Right kidney (tissue), 9 donors: ENCODE measurements at places on chromosomes 11 and 22.

- DNase-seq, result no peak
Observed at GRCh38 chr22:43457002-43457401, 45.2 kb downstream of the MPPED1 start.

GRCh38 chr11:43578346-43579170 lies 102.0 kb upstream of the HSD17B12 start:
- peak; percentile 6 for DNase-seq

GRCh38 chr22:49433717-49434611 lies 393.7 kb downstream of the BRD1 start:
- DNase-seq, result no peak

- DNase-seq, result no peak
Observed at GRCh38 chr22:47084226-47084625, 321.8 kb downstream of the TBC1D22A start.

DNA sequence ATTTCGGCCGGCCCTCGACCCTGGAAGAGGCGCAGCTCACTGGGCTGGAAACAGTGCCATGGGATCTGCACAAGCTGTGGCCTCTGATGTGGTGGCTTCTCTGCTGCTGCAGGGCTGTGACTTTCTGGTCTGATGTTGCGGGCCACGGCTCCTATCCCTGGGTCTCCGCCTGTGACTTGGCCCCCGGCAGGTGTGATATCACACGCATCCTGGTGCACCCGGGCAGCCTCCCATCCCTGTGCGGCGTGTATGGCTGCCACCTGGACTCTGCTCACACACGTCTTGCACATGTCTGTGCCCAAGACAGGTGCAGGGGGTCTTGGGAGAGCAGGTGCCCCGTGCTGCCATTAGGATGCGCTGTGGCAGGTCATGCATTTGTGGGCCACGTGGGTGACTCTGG lies 31.1 kb downstream of the GRAMD4 start:
- no peak for DNase-seq

DNA sequence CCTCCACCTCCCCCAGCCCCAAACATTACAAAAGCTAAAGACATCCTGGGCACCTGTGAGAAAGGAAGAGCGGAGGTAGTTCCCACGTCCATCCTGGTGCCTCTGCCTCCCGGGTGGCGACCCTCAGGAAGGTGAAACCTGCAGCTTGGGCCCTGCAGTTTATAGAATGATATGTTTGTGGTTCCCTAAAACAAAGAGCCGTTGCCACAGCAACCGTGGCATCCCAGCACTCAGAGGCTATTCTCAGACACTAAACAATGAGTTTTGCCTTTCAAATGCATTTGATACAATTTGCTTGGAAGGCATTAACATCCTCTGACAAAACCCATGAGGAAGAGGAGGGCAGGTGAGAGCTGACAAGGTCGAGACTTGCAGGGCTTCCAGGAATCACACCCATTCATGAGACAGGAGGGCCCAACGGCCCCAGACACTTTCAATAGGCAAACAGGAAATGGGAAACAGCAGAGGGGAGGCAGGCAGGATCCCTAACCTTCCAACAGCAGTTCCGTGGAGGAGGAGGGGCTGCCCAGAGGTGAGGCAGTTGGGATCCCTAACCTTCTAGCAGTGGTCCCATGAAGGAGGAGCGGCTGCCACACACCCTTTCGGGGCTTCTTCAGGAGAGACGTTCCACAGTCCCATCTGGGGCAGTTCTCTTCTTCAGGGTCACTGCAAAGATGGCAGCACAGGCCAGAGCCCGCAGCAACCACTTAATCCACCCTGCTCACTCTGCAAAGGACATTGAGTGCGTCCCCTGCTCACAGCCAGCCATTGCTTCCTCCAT lies 379.2 kb downstream of the SHANK2 start:
- DNase-seq, result no peak

- DNase-seq, result no peak
Observed at GRCh38 chr11:9850224-9850895, 186.5 kb downstream of the SWAP70 start.

DNA sequence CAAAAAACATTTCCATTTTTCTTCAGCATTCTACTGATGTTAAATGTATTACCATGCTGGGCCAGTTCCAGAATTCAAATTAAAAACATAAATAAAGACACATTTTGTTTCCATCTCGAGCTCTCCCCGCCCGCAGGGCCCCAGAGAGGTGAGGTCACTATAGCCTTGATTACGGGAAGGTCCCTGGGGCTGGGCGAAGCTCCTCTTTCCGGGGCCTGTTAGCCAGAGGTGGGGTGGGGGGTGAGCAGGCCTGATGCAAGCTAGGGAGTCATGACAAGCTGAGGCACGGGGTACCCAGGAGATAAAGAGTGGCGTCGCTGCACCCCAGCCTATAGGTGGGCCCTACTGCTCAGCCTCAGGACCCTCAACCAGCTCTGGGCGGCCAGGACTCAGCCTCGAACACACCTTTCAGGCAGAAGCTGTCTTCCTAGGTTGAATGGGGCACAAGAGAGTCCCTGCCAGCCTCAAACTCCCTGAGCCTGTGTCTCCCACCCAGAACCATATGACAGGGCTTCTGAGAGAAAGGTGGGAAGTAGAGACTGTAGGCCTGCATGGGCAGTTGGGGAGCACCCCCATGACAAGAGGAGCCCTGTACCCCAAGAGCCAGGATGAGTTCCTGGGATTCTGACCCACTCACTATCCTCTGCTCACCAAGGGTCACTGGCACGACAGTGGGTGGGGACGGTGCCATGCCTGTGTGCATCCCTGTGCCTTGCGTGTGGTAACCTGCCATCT lies 34.8 kb downstream of the KCNQ1OT1 start:
- no peak for DNase-seq

- DNase-seq, result no peak
Observed at GRCh38 chr11:126511475-126512115, 156.1 kb downstream of the ST3GAL4 start.

GRCh38 chr11:417652-418342 lies 3.0 kb upstream of the SIGIRR start:
- DNase-seq, result peak; percentile 42

GRCh38 chr11:111603611-111604130 lies 1.4 kb downstream of the SIK2 start:
- DNase-seq, result no peak

DNA sequence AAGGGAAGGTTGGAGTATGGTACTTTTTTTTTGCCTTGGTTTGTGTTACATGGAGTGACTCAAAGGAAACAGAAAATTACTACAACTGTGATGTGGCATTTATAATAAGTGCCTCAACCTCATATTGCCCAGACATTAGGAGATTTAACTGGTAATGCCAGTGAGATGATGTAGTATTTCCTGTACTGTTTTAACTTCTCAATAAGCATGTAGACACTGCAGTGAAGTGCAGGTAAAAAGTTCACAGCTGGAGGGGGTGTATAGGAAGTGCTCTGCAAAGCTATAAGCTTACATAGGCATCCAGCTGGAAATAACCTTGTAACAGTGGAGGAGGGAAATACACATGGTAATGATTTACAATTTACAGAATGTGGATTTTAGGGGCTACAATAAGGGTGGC lies 138.2 kb upstream of the MTMR2 start:
- no peak for DNase-seq

DNA sequence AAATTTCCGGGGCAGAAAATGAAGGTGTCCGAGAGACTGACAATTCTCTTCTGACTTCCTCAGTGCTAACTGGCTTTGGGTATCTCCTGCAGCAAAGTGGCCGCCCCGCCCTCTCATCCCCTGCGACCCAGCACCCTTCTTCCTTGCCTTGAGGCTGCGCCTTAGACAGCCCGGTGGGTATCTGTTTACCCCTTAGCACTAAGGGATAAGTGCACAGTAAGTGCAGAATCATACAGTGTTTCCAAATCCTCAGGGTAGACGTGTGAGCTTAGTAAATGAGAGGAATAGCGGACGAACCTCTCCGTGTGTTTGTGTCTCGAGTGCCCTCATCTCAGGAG lies 368 bp upstream of the CHORDC1 start:
- DNase-seq, result peak; percentile 83

DNA sequence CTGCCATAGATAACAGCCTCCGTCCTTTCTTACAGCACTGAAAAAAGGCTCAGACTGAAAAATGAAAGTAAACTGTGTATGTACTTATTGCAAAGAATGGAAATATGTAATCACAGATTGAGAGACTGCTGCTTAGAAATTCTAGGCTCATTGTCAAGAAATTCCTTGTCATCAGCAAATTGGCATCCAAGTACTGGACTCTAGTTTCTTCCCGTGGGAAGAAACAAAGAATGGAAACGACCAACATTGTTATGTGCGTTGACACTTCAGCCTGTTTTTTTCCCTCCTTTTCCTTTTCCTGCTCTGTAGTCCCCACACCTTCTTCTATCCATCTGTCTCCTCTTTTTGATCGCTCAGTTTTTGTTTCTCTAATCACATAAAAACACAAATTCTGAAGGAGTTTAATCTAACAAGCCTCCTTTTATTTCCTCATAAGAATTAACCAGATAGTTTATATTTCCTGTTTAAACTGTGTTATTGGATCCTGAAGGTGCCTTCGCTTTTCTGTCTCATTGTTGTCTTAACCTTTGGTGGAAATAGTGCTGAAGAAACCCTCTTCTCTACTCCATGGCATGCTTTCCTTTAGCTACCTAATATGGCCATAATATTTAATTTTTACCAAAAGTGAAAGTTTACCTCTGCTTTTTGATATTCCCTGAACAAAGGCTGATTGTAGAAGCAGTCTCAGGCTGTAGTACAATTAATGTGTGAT lies 20.0 kb upstream of the CASP12 start:
- no peak for DNase-seq

- no peak for DNase-seq
Observed at GRCh38 chr22:30263883-30264282, 2.8 kb downstream of the OSM start.

DNA sequence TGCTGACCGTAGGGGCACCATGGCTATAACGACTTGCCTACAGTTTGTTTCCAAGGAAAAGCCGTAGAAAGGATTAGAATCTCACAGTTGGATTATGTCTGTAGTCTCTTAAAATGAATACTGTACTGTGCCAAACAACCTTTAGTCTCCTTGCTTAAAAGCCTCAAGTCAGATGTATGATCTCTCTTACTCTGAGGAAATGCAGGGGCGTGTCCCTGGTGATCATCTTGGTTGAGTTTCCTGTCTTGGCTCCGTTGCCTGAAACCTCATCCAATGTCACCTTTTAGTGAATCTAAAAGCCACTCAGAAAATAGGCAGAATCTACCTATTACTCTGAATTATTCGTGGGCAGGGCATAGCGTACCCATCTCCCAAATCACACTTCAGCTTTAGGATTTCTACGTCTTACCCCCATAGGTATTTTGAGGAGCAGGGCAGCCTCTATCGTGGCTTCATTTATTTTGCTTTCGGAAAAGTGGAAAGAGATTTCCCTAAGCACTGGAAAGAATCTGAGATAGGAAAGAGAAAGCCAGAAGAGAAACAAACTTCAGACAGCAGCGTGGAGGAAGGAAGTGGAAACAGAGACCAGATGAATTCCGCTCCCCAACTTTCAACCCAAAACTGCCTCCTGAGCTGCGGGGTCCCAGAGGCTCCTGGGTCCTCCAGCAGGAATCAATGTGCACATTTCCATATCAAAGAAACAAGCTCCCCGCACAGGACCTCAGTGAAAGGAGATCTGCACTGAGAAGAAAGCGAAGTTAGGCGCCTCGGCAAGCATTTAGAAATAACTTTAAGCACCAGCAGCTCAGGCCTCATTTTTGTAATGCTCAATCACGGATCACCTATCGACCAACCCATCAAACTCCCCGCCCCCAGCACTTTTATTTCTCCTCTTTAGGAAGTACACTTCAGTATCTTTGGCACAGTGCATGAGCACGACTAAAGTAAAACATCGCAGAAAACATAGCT lies 245.8 kb downstream of the ETS1 start:
- DNase-seq, result no peak

DNA sequence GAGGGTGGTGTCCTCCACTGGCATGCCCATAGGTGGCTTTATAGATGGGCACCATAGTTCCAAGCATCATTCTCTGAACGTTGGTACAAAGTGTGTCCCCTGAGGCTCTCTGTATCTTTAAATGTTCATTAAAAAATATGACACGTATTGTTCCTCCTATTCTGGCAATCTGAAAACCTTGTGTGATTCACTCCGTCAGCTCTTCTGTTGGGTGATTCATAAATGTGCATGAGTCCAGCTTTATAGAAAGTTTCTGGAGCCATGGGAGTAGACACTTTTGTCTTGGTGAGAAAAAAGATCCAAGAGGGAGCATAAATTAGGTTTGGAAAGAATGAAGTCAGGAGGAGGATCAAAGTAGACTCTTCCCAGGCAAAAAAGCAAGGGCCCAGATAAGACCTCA lies 728.8 kb downstream of the NELL1 start:
- no peak for DNase-seq

DNA sequence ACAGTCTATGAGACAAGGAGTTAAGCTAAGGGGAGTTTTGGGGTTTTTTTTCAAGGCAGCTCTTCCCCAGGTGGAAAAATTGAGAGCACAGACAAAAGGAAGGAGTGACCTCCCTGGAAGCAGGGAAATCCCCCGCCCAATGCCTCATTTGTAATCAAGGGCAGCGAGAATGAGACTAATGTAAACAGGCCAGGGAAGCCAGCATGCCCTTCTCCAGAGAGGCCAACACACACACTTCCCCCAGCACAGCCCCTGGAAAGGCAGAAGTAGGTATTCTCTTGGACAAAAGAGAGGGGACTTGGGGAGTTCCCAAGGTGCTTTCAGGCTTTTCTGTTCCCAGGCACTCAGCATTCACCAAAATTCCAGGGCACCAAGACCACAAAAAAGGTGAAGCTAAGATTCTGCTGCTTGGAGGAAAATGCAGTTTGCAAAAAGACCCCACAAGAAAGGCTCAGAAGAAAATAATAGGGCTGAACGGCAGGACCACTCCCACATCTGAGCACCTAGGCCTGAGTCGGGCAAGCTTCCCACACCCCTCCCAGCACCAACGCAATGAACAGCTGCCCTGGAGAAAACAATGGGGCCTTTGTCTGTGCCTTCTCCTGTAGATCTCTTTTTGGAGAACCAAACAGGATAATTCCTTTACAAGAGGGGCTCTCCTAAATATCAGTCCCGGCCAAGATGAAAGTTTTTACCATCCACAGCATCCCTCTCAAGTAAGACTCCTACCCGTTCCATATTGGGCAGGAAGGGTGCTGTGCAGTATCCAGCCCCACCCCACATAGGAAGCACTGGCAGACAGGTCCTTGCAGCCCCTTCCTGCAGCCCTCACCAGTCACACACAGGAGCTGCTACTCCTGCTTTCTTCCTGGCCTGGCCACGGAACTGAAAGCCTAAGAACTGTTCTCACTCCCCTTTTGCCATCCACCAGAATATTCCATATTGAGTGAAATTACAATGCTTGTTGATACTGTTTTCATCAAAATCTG lies 70.7 kb upstream of the AKIP1 start:
- DNase-seq, result peak; percentile 16

DNA sequence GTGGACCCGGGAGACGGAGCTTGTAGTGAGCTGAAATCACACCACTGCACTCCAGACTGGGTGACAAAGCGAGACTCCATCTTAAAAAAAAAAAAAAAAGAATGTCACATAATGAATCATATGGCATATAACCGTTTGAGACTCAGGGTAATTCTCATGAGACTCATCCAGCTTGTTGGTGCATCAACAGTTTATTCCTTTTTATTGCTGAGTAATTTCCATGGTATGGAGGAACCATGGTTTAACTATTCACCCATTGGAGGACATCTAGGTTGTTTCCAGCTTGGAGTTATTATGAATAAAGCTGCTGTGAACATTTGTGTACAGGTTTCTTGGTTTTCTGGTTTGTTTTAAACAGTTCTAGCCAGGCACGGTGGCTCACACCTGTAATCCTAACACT lies 25.3 kb downstream of the PPARA start:
- DNase-seq, result no peak

- no peak for DNase-seq
Observed at GRCh38 chr11:134487696-134488095, 75.7 kb upstream of the B3GAT1 start.

- no peak for DNase-seq
Observed at GRCh38 chr11:30153008-30153407, 77.8 kb upstream of the FSHB start.

GRCh38 chr11:102184269-102184987 lies 74.2 kb downstream of the YAP1 start:
- DNase-seq, result no peak
